M059J (cell line): ENCODE measurements at places on chromosomes 7 and 10. TPM values are rescaled to one million over a fixed set of nuclear protein-coding genes. Genes with fewer than 3 reads are reported as not detected.
A peak's percentile ranks its signal among the peaks of the same experiment; 100 is the strongest.

- DNase-seq, result peak; percentile 83
Observed at GRCh38 chr7:55130395-55131141, 111.8 kb downstream of the EGFR start.

DNA sequence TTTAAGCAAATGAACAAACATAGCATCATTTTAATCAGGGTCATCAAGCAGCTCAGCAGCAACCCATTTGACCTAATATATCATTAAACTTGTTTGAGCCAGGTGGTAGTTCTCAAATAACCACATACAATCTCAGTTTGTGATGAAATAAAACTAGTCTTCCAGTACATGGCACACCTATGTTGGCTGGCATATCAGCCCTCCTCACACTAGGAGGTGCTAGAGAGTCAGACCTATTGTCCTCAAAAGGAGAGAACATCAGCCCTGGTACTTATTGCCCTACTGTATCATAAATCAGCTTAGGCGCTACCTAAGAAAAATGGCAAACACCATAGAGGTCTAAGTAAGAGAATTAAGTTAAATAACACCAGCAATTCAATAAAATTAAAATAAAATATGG lies 81.7 kb downstream of the CABCOCO1 start:
- no peak for DNase-seq

OR2A5 gene
- total RNA-seq, result not detected in 2 replicates

- no peak for DNase-seq
Observed at GRCh38 chr10:133394801-133395221, 854 bp downstream of the MTG1 start.

- no peak for DNase-seq
Observed at GRCh38 chr7:90853205-90853604, 257.1 kb downstream of the CDK14 start.
